ENCODE measurements at places on chromosomes 4 and X. TPM values are rescaled to one million over a fixed set of nuclear protein-coding genes. Genes with fewer than 3 reads are reported as not detected.

DNA sequence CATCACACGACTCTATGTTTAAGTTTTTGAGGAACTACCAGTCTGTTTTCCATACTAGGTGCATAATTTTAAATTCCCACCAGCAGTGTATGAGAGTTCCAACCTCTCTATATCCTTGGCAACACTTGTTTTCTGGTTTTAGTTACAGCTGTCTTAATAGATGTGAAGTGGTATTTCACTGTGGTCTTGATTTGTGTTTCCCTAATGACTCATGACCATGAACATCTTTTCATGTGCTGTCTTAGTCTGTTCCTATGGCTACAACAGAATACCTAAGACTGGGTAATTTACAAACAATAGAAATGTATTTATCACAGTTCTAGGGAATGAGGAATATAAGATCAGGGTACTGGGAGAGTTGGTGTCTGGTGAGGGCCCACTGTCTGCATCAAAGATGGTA is 51.5 kb upstream of the GPR78 start:
- peak; percentile 95 for DNase-seq

GRCh38 chrX:101931136-101931487 is 715 bp downstream of the ZMAT1 start:
- no peak for DNase-seq

DNA sequence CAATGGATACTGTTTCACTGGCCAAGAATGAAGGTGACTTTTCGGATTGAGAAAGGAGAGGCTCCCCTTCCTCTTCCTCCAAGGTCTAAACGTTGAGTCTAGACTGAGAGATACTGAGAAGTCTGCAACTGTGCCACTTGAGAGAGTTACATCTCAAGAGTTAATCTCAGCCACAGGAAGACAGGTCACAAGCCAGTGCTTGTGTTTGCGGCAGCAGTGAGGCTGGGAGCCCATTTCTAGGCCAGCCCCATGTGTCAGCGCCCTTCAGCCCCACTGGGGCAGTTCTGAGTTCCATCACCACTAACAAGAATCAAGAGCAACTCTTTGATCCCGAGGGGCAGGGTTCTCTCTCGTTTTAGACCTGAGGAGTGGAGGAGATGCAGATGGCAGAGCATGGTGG is 7.3 kb upstream of the SEC24D start:
- DNase-seq, result no peak

DNA sequence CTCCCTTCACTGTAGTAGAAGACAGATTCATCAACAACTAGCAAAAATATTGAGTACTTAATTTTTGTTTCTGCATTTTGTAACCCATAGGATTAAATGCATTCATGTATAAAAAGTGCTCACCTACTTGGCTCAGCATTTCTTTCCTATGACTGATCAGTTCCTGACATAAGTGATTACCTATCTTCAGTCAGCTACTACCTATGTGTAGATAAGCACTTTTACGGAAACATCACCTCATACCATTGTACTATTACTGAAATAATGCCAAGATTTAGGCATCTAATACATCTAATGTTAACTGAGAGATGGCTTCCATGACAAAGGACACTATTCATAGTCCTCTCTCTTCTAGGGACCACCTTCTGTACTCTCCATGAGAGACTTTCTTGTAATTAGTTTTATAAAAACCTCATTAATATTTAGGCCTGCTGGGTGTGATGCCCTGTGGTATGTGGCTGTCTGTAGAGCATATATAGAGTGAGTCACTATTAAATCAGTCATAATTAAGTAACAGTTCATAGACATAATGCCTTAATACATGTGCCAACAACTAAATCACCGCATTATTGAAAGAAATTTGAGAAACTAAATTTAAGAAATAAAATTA is 147.0 kb downstream of the PDGFC start:
- no peak for DNase-seq

DNA sequence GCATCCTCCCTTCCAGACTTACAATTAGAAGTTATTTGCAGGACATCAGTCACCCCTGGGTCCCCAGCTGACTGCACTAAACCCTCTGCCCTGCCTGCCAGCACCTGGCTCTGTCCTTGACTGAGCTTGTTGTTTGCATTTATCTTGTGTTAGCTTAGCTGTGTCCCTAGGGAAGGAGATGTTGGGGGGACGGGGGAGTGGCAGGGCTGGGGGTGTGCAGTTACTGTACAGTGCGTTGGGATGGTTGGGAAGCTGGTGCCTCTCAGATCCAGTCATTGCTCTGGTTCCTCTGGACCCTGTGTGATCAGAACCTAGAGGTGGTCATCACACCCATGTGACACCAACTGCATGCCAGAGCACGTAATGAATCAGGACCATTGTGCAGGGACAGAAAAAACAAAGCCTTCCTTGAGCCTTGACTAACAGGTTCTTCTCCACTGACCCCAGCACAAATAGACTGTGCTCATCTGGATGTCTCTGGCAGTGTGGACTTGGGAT is 32.7 kb upstream of the PROM1 start:
- no peak for DNase-seq

GRCh38 chrX:9874483-9874882 is 88.3 kb downstream of the SHROOM2 start:
- peak; percentile 56 for DNase-seq

- peak; percentile 9 for DNase-seq
Observed at GRCh38 chrX:26918631-26919030, 544.5 kb downstream of the PPP4R3C start.

DNA sequence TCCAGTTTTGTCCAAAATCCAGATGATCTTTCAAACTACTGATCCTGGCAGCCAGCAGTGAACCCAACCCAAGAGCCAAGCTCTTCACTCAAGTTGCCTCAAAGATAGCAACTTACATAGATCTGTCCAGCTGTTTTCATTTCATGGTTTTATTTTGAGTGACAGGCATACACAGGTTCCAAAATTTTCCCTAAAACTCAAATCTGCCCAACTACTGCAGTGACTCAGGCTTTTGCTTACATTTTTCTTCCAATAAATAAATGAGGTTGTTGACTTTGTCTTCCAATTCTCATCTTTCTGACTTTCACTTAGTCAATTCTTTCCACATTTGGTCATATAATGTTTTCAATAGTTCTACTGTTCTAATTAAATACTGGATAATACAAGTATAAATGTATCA is 158.8 kb downstream of the TECRL start:
- DNase-seq, result no peak

DNA sequence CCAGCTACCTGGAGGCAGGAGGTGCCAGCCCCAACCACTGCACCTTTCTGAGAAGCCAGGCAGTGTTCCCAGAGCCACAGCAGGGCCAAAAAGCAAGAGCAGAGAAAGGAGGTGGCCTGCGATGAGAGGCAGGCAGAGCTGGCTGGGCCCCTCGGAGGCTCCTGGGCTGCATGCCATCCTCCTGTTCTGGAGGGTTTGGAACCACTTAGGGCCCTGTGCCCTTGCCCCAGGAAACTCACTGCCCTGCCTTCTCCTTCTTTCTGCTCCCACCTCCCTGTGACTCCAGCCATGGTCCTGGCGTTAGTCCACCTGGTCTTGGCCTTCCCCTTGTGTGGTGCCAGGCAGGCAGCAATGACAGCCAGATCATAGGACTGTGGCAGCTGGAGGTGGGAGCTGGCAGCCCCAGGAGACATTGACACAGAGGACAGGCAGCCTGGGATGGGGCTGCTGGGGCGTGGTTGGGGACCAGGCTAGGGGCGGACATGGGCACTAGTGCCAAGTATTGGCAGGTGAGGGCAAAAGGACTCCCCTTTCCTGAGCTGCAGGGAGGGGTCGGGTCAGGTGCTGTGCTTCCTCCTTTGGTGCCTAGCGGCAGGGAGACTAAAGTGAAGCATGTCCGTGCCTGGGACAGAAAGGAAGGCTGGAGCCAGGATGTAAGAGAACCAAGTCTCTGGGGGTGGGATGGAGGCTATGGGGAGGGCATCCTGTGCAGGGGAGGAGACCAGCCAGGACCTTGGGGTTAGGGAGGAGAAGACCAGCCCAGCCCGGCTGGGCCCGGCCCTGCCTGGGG is 1.4 kb downstream of the APLN start:
- no peak for DNase-seq

- peak; percentile 15 for DNase-seq
Observed at GRCh38 chr4:186942758-186943377, 219.2 kb upstream of the FAT1 start.

DNA sequence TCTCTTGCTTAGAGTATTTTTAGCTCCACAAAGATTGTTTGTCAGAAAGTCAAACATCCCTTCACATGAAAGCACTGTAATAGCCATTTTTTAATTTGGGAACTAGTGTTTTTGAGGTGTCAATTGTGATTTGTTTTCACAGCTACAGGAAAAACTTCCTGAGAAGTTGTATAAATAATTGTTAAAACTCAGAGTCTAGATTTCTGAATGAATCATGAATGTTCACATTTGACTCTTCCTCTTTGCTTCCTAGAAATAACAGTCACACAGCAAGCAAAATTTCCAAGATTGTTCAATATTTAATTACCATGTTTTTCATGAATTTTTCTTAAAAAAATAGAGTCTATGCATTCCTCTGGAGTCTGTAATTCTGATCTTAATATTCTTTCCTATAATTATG is 156.9 kb upstream of the SLC7A11 start:
- no peak for DNase-seq

GRCh38 chr4:111475001-111475400 is 670.3 kb upstream of the FAM241A start:
- DNase-seq, result peak; percentile 33

GRCh38 chr4:87498446-87498900 is 30.7 kb downstream of the SPARCL1 start:
- DNase-seq, result peak; percentile 41

SPANXA1 gene
- not detected for total RNA-seq

MED14 gene
- 28.0 TPM for total RNA-seq

ARL9 gene
- total RNA-seq, result 0.22 TPM

Measured in M059J (cell line).